ENCODE measurements at places on chromosomes 11 and 22.

- DNase-seq: no peak
Observed at GRCh38 chr11:27319072-27319471, 43.9 kb downstream of the CCDC34 start.

DNA sequence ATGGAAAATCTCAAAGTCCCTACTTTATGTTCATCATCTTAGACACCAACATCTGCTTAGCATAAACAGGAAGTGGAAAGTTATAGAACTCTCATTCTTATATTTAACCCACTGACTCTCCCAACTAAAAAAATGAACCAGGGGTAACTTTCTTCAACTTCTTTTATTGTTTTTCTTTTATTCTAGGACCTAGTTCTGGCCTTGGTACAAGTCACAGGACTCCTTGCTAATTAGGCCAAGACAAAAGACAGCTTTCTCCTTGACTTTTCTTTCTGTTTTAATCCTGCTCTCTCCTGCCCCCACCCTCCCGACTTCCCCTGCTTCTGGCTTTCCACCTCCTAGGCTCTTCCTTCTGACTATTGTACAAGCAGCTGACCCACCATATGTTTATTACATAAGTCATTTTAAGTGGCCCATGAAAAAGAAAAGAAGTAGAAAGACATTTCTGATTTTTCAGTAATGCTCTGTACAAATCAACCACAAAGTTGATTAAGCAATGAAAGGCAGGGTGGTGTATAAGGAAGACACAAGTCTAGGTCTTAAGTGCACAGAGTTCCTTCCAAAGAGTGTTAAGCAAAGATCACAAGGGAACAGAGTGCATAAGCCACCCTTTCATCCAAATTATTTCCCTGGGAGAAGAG lies 18.3 kb downstream of the JAML start:
- DNase-seq: no peak

GRCh38 chr11:21411597-21411996 lies 742.2 kb downstream of the NELL1 start:
- DNase-seq: no peak

GRCh38 chr22:45544588-45545170 lies 42.0 kb downstream of the FBLN1 start:
- no peak for DNase-seq

DNA sequence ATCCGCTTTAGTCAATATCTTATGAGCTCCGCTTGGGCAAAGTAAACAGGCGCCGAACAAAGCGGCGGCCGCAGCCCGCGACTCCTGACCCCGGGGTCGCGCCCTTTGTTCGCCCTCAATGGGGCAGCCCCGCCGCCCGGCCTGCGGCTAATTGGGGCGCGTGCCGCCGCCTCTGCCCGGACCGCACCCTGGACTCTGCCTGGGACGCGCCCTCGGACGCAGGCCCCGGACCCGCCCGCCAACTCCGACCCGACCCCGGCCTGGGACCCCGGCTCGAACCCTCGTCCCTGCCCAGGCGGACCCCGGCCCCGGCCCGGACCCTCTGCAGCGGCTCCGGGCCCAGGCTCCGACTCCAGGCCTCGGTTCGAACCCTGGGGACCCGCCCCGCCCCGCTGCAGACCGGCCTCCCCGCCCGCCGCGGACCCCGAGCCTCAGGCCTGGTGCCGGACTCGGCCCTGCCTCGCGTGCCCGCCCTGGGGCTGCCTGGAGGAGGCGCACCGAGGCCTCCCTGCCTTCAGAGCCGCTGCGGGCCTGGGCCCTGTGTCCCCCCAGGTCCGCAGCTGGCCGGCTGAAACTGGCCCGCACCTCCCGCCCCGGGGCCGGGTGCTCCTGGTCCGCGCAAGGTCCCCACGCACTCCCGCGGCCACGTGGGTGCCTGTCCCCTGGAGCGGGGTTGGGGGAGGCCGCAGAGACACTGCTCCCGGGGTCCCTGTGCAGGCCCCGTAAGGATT lies 84.7 kb upstream of the WNT7B start:
- DNase-seq: no peak

DNA sequence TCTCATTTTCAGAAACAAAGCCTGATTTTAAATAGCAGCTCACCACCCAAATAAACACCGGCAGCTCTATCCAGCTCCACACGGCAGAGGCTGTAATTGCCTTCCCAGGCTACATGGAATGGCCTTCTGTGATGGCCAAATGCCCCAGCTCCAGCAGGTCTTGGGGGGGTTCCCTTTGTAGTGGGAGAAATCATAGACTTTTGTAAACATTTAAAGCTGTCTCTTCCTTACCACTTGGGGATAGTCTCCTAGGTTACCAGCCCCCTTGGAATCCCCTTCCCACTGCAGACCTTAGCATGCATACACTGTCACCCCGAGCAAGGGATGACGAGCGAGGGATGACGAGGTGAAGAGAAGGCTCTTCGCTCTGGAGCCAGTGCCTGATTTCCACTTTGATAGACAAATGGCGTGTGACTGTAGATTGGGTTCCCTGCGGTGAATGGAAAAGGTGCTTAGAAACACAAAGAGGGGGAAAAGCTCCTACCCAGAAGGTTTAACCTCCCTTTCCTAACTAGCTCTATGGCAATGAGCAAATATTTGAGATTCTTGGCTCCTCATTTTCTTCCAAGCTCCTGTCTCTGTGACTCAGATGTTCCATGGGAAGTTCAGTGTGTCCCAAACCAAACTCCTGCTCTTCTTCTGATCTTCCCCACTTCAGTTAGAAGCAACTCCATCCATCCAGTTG lies 108.0 kb upstream of the CADM1 start:
- no peak for DNase-seq

- no peak for DNase-seq
Observed at GRCh38 chr11:133907841-133908241, 48.9 kb downstream of the IGSF9B start.

- DNase-seq: peak; percentile 63
Observed at GRCh38 chr11:117818041-117818873, 6.3 kb downstream of the FXYD2 start.

DNA sequence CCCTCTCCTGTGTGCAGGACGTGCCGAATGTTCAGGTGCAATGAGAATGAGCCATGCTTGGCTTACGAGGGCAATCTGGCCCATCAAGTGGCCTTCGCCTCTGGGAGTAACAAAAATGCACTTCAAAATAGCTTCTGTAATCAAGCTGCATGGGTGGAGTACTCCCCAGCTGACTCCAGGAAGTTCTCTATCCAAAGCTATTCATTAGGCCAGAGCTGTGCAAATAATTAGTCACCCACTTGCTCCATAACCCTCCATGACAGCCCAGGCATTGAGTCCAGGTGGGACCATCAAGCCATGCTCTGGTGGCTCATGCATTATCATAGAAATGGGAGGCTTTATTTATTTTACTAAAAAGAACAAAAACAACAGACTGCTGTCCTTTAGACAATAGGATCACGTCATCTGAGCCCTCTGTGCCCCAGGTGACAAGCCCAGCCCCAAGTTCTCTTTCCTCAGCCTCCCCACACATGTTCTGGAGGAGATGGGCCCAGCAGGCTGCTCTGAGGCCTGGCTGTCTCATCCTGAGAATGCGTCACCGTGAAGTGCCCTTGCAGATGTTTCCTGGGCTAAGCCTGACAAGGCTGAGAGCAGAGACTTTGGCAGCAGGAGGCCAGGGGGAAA lies 244.7 kb downstream of the ETS1 start:
- peak; percentile 67 for DNase-seq

DNA sequence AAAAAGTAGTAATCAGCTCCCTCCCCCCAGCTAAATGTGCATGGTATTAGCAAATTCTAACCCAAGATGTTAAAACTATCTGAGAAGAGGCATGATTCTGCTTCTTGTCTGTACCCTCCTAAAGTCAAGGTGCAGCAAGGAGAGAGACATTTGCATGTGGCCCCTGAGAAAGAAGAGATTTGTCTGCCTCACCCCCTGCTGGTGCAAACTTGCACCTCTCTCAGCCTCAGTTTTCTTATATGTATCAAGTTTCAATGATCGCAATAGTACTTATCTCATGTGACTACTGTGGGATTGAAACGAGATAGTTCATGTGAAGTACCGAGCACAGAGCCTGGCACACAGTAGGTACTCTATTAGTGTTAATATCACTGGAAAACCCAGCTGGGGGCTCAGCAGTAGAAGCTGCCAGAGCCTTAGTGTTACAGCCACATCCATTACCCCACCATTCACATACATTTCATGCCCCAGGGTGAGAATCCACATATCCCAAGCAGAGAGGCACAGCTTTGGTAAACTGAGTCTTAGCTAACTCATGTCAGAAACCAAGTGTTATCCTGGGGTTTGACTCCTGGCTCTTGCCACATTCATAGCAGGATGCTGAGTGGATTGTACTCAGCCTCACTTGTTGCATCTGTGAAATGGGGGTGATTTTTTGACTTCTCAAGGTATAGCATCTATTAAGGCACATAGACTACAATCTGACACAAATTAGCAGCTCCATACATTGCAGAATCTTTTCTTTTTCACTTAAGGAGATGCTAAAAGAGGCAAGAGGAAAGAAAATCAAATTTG lies 24.9 kb downstream of the CD44 start:
- peak; percentile 50 for DNase-seq

- no peak for DNase-seq
Observed at GRCh38 chr22:25637032-25637431, 72.6 kb downstream of the GRK3 start.

DNA sequence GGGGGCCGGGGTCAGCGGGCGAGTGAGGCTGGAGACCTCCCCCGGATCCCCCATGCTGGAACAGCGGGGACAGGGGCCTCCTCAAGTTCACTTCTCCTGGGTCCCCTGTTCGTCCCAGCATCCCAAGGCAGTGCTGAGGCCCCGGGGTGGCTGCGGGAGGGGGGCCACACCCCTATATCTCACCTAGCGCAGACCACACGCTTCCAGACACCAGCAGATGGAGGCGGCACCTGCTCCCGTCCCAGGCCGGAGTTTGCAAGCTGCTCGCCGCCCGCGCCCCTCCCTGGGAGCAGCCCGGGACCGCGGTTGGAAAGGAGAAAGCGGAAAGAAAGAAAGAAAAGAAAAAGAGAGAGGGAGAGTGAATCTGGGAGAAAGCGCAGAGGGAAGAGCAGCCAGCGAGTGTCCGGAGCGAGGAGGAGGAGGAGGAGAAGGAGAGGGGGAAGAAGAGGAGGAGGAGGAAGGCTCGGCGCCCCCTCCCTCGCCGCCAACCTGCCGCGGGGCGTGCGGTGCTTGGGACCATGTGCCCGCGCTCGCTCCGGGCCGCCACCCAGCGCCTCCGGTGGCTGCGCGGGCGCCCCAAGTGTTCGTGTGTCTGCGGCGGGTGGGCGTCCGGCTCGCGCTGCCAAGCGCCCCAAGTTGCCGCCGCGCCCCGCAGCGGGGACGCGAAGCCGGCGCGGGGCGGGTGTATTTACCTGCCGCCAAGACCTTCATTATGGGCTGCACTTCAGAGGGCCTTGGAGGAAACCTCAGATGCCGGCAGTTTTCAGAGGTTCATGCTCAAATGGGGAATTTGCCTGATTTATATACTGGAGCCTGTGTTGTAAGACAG lies at the start of gene LIF:
LIF (minus strand) TSS at position 775 of the 829 bp plus-strand sequence; CDS start at position 711, 64 bp downstream.
- DNase-seq: peak; percentile 66

GRCh38 chr11:68412593-68413475 lies 47.7 kb upstream of the PPP6R3 start:
- peak; percentile 14 for DNase-seq

GRCh38 chr11:110710628-110711381 lies 1.4 kb downstream of the ARHGAP20 start:
- peak; percentile 6 for DNase-seq

DNA sequence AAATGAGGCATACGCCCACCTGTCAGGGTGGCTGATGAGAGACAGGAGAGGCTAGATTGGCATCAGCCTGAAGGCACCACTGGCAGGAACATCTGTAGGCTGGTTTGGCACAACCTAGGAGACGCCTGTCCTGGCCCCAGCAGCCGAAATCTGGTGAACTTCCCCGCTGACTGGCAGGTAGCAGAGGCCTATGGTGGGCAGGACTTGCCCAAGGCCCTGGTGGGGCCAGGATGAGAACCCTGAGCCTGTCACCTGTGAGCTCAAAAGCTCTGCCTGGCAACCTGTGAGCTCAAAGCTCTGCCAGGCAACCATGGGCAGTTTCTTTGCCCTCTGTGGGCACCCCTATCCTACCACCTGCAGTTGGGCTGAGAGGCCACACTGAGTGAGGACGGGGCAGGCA lies 2.5 kb downstream of the DERL3 start:
- no peak for DNase-seq

DNA sequence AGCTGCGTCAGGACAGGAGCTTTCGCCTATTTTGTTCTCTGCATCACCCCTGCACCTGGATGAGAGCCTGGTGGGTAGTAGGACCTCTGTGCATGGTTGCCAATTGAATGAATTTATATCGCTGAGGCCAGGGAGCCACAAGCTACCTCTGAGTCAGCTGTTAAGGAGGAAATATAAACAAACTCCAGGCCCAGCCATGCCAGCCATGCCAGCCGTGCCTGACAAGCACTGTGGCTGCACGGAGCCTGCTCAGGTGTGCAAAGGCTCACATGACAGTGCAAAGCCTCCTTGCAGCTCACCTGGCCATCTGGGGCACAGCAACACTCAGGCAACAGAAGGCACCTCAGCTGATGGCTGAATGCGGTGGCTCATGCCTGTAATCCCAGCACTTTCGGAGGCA lies 33.7 kb upstream of the LINC01488 start:
- DNase-seq: no peak

GRCh38 chr11:70913715-70914231 lies 338.6 kb downstream of the SHANK2 start:
- DNase-seq: no peak

DNA sequence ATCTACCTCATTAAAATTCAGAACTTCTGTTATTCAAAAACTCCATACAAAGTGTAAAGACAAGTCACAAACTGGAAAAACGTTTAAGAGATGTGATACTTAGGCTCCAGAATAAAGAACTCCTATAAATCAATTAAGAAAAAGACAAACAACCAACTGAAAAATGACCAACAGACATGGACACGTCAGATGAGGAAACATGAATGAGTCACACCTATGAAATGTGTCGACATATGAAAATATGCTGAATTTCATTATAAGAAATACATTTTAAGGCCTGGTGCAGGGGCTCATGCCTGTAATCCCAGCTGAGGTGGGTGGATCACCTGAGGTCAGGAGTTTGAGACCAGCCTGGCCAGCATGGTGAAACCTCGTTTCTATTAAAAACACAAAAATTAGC lies 78.7 kb downstream of the ENTHD1 start:
- DNase-seq: no peak

- no peak for DNase-seq
Observed at GRCh38 chr11:61727401-61727811, 25.0 kb upstream of the MYRF start.

GRCh38 chr22:50432131-50432876 lies 42.5 kb downstream of the SBF1 start:
- DNase-seq: no peak

All from activated naive CD8-positive, alpha-beta T cell treated with anti-CD3 and anti-CD28 coated beads, Interleukin-2, amount 50 U/mL, for 24 hours (primary cell).